ENCODE measurements at places on chromosomes 6 and 20.
A peak's percentile ranks its signal among the peaks of the same experiment; 100 is the strongest.

DNA sequence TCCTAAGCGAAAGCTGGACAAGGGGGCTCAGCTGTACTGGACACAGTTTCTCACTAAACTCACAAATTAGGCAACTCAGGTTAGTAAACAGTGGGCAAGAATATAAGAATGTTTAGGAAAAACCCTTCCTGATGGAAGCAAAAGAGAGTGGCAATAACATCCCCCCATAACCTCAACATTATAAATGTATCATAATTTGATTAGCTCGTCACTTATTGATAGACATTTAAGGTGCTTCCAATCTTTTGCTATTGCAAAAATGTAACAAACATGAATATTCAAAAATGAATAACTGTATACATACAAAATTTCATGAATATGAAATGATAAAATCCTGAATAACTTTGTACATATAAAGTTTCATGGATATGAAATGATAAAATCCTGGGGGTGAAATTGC is 415.7 kb downstream of the EPM2A start:
- no peak for DNase-seq

GRCh38 chr20:64057628-64058498 is 5.1 kb upstream of the TCEA2 start:
- peak; percentile 69 for DNase-seq

GRCh38 chr6:94260765-94261164 is 841.4 kb upstream of the EPHA7 start:
- DNase-seq: no peak

DNA sequence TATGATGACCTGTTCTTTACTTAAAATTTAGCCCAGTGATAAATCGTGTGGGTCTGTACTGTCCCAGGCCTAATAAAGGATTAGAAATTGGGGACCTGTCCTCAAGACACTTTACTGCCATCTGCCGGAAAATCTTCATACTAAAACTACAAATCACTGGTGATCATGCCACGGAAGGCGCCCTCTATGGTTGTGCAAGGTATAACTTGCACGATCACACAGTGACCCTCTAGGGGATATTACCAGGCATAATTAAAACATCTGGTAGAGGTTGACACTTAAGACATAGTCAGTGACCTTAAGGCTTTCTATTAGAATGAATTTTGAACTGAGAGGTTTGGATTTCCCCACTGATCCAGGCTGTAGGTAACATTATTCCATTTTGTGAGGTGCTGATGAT is 172.6 kb downstream of the BMP2 start:
- no peak for DNase-seq

DNA sequence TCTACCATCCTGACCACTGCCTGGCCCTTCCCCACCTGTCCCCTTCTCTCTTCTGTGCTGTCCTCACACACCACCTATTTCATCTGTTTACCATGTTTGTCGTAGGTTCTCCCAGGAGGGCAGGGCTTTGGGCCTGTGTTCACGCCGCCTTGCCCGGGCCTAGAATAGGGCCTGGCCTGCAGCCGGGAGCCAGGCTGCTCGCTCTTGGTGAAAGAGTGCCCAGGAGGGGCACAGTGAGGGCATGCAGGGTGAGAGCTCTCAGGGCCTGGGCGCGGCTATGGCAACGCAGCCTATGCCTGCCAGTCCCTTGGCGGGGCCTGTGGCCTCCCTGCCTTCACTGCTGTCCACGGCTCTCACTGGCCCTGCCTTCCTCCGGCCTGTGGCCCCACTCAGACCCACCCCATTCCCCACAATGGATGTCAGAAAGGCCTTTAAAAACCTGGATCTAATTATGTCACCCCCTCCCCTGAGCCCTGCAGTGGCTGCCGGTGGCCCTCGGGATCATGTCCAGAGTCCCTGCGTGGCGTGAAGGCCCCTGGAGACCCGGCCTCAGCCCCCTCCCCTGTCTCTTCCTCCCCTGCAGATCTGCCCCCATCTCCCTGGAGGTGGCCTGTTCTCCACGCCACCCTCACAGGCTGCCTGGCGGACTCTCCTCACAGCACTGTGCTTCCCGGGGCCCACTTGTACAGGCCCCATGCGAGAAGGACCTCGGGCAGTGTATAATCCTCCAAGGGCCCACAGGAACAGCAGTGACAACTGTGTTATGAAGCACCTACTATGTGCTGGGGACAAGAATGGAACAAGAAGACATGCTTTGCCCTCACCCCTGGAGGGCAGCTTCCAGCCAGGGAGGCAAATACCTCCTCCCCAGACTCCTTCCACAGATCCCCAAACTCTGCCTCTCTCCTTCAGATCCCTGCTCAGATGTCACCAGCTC is 22.9 kb upstream of the NOL4L start:
- no peak for DNase-seq

DNA sequence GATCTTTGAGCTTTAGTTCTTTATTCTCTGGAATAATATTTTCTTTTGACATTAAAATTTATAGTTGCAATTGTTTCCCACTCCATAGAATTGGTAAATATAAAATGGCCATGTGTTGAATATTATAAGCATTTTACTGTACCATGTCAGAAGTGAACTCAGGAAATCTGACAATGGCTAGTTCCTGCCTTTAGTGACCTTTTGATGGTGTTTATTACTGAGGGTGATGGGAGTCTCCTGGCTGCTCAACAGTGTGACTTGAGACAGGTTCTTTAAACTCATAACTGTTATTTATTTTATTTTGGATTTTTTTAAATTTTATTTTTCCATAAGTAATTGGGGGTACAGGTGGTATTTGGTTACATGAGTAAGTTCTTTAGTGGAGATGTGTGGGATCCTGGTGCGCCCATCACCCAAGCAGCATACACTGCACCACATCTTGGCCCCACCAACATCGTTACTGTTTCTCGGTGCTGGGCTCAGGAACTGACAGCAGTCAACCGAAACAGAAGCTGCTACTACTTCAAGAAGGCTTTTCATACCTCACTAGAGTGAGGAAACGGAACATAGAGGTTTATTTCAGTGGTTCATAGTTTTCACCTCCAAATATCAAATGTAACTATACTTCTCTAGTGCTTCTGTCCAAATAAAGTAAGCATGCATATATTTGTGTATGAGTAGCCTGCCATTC is 90.4 kb downstream of the PLEKHG1 start:
- DNase-seq: no peak

DNA sequence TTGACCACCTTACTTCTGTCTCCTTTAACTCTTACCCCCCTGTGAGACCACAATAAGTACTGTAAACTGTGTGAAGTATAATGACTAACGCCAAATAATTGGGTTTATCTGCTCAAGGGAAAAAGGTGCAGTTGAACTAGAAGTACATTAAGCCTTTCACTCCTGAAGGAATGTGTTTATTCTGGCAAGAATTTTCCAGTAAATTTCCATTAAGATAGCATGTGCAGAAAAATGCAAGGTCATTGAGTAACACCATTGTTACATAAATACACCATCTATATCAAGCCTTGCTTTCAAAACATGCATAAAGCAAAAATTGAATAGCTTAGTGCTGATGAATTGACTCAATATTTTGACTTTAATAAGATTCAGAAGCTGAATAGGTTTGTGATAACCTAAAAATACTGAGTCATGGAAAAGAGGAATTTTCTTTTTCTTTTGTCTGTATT is 65.4 kb downstream of the ARHGAP18 start:
- DNase-seq: no peak

GRCh38 chr6:113340371-113340770 is 516.8 kb upstream of the MARCKS start:
- no peak for DNase-seq

- no peak for DNase-seq
Observed at GRCh38 chr6:10297832-10298231, 117.0 kb downstream of the TFAP2A start.

GRCh38 chr6:8130399-8130798 is 28.1 kb upstream of the EEF1E1 start:
- no peak for DNase-seq

Measured in renal cortex interstitium (tissue), 15 donors.